Stimulated activated CD4-positive, alpha-beta T cell treated with anti-CD3 and anti-CD28 coated beads, TNF-alpha, amount 100 ng/mL, for 24 hours (primary cell): ENCODE measurements at places on chromosomes 4 and X.

GRCh38 chr4:136946307-136946907, 585.9 kb downstream of the PCDH18 start:
- DNase-seq, result no peak

GRCh38 chr4:118842055-118842454, 6.1 kb upstream of the SEC24D start:
- DNase-seq, result no peak

DNA sequence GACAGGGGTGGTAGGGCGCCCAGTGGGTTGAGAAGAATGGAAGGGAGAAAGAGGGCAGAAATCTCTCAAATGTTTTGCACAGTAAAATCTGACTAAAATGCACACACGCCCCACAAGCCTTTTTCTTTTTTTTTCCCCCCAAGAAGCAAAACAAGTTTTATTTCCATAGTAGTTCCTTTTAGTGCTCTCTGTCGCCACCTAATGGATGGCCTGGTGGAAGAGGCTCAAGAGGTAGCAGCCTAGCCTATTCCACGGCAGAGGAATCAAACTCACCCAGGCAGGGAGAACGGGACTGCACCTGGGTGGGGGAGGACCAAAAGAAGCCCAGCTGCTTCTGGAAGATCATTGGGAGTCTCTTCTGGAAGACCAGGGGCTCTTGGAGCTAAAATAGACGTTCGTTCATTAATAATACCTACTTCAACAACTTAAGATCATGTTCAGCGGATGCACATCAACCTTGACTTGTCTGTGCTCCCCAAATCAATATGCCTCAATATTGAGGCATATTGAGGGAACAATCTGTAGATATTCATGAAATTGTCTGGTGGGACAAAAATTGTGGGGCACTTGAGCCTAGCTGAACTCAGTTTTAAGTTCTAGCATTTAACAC, 31.6 kb upstream of the IRAK1 start:
- DNase-seq, result peak; percentile 63

DNA sequence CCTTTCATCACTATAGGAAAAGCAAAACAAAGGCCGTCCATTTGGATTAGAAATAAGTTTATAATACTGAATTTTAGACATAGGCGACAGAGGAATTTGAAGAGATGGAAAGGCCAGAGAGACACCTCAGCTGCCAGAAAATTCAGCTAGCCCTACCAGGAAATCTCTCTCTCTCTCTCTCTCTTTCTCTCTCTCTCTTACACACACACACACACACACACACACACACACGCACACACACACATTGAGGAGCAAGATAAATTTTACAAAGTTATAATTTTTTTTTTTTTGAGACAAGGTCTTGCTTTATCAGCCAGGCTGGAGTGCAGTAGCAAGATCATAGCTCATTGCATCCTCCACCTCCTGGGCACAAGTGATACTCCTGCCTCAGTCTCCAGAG, 1.4 kb downstream of the XK start:
- DNase-seq, result no peak
